Muscle of leg (tissue), 16 donors: ENCODE measurements at places on chromosomes 1 and 21. TPM values are rescaled to one million over a fixed set of nuclear protein-coding genes. Genes with fewer than 3 reads are reported as not detected.

Gene DNASE2B
- 0.15 TPM for polyA plus RNA-seq

Gene KRTAP21-2
- polyA plus RNA-seq, result not detected

Gene TMEM82
- polyA plus RNA-seq, result not detected

Gene KCNA3
- 0.44 TPM for polyA plus RNA-seq

Gene CACNA1S
- polyA plus RNA-seq, result 41.5 TPM
